NCI-H1436 treated with DMSO at 0.1 percent for 48 hours (cell line): ENCODE measurements at places on chromosomes 11 and 22.

DNA sequence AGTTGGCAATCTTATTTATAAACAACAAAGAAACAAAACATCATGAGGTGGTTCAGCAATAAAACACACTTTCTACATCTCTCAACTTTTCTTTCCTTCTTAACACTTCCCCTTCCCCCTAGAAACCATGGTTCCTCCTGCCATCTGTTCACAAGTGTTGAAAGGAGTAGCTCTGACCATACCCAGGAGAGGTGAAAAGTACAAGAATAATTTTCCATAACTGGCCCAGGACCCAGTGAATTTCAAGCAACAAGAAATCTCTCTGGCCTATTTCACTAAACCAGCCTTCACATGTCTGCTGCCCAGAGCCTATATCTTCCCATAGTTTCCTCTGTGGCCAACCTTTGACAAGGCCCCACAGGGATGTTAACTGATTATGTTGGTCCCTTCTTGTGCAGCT is 98.2 kb upstream of the CEP126 start:
- DNase-seq, result no peak

GRCh38 chr22:49765951-49766350 is 61.7 kb downstream of the BRD1 start:
- no peak for DNase-seq

DNA sequence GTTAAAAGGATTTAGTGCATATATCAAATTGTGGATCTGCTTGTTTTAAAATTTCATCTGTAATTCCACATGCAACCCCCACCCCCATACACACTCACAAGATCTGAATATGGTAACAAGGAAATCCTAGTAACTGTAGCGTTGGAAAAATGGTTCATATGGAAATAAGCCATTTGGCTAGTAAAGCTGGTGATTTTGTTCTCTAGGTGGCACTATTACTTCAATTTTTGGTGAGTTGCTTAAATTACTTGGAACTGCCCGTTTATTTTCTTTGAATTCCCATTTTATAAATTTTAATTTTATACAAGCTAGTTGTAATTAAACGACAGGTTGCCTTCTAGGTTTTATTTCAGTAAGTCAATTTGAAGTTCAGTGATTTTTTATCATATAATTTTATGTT is 5.3 kb downstream of the BDNF start:
- DNase-seq, result no peak

DNA sequence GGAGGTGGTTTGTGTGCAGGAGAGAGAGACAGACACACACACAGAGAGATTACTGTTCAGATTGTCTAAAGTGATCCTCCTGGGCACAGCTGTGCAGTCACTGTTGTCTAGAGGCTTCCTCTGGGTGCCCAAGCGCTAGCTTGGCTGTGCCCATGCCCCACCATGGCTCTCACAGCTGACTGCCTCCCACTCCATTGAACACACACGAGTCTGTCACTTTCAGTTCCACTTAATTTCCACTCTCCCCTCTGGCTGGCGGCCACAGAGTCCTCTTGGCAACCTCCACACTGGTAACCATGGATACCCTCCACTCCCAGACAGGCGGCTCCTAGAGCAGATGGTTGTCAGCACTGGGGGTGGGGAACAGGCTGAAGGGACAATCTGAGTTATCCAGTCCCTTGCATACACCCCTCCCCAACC is 29.1 kb downstream of the MAP6 start:
- no peak for DNase-seq

GRCh38 chr22:23458663-23459541 is 121.2 kb downstream of the IGLL1 start:
- DNase-seq, result no peak

DNA sequence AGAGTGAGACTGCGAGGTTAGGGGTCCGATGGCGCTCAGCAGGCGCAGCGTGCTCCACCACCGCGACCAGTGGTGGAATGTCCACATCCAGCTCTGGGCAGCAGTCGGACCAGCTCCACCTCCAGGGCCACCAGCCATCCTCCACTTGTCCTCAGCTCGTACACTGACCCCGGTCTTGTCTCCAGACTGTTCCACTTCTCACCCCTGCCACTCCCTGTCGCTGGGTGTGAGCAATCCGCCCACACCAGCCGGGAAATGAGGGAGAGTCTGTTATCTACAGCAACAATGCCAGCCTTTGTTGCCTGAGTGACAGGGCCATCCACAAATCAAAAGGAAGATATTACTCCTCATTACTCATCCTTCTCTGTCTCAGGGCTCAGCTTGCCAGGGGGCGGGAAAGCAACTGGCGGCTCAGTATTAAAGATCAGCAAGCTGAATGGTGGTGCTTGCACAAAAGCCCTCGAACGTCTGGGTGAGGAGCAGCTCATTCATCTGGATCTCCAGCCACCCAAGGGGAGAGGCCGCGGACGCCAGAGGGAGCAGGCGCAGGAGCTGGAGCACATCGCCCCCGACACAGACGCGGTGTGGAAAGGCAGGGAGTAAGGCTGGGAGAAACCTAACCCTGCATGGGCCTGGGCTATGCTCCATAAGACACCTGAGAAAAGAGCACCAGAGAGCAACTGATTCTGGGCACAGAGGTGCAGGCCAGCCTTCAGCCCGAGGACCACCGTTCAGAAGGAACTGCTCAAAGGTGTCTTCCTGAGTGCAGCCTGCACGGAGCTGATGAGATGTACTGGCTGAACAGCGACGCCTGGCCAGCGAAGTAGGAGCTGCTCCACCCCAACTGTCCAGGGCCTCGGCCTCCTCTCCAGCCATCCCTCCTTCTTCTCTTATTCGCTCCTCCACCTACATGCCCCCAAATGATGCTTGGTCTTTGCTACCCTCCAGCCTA is 21.9 kb downstream of the IGSF9B start:
- DNase-seq, result no peak

GRCh38 chr11:908273-908672 is 2.3 kb downstream of the CHID1 start:
- no peak for DNase-seq
